ENCODE measurements at places on chromosomes 6 and 20.

- no peak for DNase-seq
Observed at GRCh38 chr6:4336778-4337442, 201.5 kb upstream of the ECI2 start.

DNA sequence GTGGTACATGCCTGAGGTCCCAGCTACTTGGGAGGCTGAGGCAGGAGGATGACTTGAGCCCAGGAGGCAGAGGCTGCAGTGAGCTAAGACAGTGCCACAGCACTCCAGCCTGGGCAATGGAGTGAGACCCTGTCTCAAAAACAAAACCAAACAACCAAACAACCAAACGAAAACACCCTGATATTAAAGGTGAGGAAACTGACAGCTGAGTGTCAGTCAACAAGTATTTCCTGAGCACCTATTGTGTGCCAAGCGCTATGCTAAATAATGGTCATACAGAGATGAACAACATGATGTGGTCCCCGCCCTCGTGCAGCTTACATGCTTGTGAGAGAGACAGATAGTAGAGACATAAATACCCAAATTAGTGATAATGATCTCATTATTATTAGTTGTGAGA lies 1.9 kb upstream of the TULP1 start:
- DNase-seq: no peak

DNA sequence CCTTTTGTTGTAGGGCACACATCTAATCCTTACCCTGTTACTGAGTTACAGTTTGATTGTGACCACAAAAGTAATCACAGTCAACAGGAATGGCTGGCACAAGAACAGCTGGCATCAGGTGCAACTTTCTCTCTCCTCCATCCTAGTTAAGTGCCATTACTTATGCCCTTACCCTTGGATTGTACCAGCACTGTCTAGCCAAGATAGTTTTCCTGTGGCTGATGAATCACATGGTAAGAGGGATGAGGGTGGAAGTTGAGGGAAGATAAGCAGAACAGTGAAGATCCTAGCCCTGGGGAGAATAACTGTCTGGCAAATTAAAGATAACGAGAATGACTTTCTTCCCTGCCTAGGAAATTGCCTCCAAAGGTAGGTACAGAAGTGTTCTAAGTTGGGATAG lies 42.0 kb downstream of the RNF217 start:
- DNase-seq: no peak

DNA sequence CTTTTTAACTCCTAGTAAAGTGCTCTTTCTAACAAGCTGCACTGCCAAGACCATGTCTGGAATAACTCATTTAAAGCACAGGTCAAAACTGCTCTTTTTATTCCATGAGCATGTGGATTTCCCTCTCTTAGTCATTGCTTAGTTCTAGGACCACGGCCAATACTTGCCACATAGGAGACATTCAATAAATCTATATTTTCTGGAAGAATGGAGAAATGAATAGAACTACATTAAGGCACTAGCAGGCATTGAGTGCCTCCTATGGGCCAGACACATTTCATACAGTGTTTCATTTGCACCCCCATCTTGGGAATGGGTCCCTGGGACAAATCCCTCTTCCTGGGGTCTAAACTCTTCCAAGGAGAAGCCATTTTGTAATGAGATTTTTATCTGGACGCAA lies 552.8 kb upstream of the CITED2 start:
- no peak for DNase-seq

DNA sequence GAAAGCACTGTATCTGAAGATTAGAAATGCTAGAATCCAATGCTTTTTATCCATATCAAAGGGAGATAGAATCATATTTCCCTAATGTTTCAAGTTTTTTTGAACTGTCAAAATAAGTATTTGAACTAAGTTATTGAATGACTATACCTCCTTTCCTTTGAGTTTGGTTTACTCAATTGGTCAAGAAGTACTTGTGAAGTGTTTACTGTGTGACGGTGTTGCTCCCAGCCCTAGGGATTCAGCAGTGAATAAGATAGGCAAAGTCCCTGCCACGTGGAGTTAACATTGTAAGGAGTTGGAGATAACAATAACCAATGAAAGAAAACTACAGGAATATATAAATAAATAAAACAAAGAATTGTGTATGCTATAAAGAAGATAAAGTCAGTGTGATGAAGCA lies 535.9 kb downstream of the FRK start:
- DNase-seq: no peak

- DNase-seq: no peak
Observed at GRCh38 chr6:113634352-113635163, 222.6 kb upstream of the MARCKS start.

DNA sequence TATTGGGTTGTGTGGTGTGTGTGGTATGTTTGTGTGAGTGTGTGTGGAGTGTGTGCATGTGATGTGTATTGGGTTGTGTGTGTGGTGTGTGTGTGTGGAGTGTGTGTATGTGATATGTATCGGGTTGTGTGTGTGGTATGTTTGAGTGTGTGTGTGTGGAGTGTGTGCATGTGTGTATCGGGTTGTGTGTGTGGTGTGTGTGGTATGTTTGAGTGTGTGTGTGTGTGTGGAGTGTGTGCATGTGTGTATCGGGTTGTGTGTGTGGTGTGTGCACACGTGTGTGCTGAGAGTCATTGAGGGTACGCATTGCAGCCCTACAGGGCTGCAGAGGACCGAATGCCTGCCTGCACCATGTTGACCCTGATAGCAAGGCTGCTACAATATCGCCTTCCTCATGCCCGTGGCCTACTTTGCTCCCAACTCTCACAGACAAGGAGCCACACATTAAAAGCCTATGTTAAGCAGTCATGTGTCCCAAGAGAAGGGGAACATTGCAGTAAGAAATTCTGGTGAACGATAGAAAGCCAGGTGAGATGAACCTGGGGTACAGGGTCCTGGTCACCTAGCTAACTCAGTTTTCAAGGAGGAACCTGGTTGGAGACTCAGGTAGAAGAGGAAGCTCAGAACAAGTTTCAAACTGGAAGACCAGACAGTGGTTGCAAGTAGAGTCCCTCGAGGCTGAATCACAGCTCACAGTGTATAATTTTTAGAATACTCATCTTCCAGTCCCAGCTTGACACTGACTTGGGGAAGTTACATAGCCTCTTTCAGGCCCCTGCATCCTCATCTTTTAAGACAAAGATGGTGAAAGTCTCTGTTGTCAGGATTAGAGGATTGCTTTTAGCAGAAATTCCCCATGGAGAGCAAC lies 45.7 kb upstream of the TMEM170B start:
- no peak for DNase-seq

GRCh38 chr6:131004936-131005335 lies 58.1 kb downstream of the EPB41L2 start:
- DNase-seq: no peak

- DNase-seq: no peak
Observed at GRCh38 chr6:5266423-5266822, 5.1 kb downstream of the FARS2 start.

DNA sequence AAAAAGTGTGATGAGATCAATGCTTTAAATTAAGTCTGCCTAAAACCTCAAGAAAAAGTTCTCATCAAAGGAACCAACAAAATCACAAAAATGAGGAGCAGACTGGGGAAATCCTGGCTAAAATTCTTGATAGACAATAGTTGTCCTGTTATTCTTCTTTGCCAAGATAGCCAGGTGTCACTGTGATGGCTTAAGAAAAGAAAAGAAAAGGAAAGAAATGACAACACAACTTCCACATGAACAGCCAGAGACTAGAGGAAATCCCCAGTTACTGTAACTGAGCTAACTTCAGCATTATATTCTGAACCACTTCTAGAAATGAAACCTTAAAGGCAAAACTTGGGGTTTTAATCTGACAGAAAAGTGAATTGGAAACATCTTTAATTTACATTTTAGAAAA lies 129.6 kb downstream of the CD24 start:
- DNase-seq: no peak

- DNase-seq: no peak
Observed at GRCh38 chr6:141653590-141653989, 479.1 kb upstream of the GJE1 start.

DNA sequence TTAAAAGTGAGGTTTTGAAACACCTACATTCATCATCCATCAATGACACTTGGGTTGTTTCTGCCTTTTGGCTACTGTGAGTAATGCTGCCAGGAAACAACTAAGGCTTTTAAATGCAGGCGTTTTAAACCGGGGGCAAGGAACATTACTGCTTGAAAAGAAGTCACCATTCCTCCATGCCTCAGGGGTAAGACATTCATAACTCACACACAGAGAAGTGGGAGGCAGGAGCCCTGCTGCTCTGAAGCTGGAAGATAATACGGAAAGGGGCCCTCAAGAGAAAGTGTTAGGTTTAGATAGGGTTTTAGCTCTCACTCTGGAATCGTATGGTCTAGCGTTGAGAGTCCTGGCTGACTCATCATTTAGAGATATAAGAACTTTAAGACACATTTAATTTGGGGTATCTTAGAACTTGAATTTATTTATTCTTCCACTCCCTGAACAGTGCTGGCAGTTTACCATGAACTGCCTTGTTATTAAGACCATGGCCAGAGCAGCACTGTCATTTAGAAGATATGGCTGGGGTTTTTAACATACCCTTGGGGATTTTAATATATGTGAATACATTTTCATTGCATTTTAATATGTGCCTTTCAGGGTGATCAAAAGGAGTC lies 1.8 kb downstream of the TUBB1 start:
- DNase-seq: no peak

DNA sequence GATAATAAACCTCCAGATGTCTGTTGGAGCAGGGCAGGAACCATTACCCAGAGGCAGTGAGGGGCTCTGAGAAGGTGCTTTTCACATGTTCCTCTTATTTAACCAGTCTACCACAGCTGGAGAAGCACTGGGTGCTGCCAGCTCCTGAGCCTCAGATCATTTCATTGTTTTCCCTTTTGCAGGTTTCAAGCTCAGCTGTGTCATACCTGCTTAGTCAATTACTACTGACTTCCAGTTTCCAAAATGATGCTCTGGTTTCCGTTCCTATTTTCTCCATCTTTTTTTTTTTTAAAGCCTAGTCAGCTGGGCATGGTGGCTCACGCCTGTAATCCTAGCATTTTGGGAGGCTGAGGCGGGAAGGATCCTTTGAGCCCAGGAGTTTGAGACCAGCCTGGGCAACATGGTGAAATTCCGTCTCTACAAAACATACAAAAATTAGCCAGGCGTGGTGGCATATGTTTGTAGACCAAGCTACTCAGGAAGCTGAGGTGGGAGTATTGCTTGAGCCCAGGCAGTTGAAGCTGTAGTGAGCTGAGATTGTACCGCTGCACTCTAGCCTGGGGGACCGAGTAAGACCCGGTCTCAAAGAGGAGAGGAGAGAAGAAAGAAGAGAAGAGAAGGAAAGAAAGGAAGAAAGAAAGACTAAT lies 6.7 kb downstream of the FLOT1 start:
- DNase-seq: no peak

GRCh38 chr20:62252342-62252966 lies 14.1 kb downstream of the OSBPL2 start:
- DNase-seq: no peak

GRCh38 chr6:23890543-23891227 lies 235.3 kb upstream of the NRSN1 start:
- no peak for DNase-seq

DNA sequence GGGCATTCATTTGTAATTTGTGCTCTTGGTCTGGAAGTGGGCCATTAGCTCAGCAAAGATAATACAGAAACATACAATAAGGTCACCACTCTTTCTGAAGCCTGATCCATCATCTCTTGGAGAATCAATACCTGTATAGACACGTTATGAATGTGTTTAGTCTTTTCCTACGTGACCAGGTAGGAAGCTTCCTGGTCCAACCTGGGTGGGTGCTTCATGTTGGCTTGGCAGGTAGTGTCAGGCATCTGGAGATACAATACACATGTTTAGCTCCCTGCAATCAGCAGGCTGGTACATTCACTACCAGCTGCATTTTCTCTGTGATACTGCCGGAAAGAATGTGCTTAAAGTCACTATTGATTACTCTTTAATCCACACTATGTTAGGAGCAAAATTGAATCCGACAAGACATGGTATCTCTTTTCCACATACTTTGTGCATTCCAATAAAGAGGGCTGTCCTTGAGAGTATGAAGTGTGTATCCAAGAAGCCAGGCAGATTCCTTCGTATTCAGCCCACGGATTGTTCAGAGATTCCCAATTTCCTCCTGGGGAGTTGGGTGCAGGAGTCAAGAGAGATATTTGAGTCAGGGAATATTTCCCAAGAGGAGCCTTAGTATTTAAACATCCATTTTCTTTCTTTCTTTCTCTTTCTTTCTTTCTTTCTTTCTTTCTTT lies 49.9 kb upstream of the RANBP9 start:
- no peak for DNase-seq

DNA sequence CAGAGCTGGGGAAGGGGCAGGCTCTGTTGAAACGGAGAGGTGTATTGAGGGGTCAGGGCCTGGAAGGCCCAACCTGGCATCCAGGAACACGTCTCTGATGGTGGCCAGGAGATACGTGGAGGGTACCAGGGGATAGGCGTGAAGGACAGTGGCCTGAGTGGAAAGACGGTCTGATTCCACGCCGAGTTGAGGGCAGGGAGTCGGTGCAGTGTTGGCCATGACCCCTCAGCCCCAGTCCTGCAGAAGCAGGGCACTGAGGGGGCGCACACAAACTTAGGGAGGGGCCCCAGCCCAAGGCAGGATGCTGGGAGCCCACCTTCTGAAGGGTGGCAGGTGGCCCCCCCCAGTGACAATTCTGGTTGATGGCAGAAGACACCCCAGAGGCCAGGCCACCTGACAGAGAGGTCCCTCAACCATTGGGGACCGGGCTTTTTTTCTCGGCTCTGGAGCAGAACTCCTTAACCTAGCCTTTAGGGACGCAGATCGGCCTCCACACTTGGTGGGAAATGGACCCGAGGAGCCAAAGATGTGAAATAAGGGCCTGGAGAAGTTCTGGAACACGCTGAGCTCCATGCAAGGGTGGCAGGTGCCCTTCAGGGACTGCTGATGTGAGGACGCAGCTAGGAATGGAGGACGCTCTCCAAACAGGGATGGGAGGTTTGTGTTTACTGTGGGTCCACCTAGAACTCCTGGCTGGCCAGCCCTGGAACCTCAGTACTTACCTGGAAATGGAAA lies 91.0 kb downstream of the TMEM242 start:
- DNase-seq: no peak

GRCh38 chr20:62010551-62011402 lies 54.9 kb downstream of the TAF4 start:
- peak; percentile 70 for DNase-seq

DNA sequence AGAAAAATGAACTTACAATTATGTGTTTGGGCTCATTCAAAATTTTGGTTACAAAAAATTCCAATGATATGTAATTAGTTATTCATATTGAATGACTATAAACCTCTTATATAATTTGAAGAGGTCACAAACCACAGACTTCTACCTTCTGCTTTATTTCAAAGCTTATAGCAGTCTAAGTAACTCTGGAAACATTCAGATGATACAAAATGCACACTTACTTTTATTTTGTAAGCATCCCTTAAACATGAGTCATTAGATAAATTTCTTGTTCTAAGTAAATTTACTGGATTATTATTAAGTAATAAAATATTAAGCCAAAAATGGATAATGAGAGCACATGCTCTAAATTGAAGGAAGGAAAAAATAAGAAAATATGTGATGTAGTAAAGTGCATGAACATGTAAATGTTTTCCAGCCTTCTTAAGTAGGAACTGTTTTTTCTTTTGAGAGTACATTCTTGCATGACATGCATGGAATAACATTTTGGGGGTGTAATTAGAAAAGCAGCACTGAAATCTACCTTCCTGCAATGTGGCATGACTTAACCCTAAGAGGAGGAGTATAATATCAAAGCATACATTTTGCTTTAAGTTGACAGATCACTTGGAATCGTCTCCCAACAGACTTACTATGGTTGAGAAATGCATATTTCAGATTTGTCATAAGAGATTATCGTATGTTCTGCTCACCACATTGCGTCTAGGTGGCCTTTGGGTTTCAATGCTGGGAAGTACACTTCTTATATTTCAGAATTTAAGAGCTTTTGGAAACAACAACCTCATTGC lies 372.7 kb upstream of the HSF2 start:
- DNase-seq: no peak
